ENCODE measurements at places on chromosomes 6 and 20.

- DNase-seq = no peak
These were observed 20.4 kb upstream of the RAB23 start for GRCh38 chr6:57242505-57242904.

DNA sequence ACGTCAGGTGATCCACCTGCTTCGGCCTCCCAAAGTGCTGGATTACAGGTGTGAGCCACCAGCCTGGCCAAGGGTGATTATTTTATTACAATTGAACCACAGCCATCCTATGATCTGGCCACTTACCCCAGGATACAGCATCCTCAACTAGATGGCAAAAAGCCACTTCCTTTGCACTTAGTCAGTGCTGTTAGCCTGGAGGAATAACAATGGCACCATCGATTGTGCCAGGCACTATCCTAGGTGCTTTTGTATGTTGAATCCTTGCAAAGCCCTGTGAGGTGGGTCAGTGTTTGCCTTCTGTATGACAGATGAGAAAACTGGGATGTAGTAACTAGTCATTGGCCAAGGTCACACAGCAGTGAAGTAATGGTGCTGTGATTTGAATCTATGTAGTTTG, 11.2 kb upstream of the TTPAL start:
- DNase-seq = no peak

GRCh38 chr6:118188561-118188960, 281.5 kb downstream of the SLC35F1 start:
- DNase-seq = no peak

DNA sequence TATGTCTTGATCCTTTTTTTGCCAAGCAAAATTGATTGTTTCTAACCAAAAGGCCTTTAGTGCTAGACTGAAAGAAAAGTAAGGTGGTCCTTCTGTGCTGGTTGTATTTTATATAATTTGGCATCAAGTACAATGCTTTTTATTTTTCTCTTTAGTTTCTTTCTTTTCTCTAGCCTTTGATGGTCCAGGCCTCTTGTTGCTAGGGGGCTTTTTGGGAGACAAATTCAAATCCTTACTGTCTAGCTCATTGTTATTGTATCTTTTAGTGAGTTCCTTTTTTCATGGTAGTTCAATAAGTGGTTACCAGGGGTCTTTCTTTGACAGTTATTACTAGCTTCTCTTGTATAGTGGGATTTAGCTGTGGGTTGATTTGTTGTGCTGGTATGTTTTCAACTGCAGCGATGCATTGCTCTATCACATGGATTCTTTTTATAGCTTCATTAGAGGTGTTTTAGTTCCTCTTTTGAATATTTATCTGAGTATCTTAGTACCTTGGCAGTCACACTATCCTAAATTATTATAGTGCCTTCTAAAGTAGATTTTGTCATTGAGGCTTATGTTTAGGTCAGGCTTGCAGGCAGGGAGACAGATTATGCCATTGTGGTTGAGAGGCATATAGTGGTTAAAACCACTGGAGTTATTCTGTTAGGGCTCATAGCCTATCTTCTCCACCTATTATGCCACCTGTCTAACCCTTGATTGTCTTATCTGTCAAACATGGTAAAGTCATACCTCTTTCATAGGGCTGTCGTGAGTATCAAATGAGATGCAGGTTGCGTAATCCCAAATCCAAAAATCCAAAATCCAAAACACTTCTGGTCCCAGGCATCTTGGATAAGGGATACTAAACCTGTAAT, 49.5 kb downstream of the KCNS1 start:
- no peak for DNase-seq

- no peak for DNase-seq
These were observed 261.1 kb downstream of the THBS2 start for GRCh38 chr6:168992446-168993144.
